ENCODE measurements at places on chromosomes 11 and 22.

- DNase-seq: no peak
Observed at GRCh38 chr11:934527-934926, 8.9 kb downstream of the AP2A2 start.

DNA sequence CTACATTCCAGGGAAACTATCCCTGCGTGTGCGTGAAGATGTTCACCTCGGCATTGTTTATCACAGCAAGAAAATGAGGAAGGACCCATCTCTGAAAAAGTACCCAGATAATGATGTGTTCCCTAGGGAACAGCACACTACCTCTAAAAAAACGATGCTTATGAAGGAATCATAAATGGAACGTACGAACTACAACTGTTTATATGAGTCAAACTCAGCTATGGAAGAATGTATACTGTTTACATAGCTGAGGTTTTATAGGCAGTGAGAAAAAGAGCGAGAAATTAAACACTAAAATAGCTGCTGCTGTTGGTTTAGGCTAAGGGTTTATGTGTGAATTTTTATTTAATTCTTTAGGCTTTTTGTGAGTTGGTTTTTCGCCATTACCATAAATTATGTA lies 48.9 kb downstream of the APOL1 start:
- DNase-seq: no peak

DNA sequence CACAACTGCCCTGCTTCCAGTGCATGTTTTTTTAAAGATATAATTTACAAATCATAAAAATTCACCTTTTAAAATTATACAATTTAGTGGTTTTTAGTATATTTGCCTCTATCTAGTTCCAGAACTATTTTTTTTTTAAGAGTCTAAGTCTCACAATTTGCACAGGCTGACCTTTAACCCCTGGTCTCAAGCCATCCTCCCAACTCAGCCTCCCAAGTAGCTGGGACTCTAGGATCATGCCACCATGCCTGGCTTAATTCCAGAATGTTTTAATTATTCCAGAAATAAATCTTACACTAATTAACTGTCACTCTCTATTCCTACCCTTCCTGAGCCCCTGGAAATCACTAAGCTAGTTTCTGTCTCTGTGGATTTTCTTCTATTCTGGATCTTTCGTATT lies 1.4 kb upstream of the ARCN1 start:
- no peak for DNase-seq

- DNase-seq: no peak
Observed at GRCh38 chr11:127461241-127462064, 460.9 kb upstream of the KIRREL3 start.

DNA sequence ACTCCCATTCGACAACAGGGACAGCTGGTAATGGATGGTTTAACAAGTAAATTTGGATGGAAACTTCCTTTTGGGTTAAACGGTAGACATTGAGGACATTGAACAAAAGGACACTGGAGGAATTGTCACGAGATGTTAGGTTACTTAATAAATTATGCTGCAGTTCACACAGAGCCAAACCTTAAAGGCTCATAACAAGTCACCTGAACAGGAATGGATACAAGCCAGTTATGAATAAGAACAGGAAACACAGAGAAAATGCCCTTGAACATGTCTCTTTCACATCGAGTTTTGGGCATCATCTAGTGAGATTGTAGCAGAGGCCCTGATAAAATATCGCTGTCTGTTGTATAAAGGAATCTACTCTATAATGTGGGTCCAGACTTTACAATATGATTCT lies 65.6 kb downstream of the CD44 start:
- no peak for DNase-seq

- peak; percentile 31 for DNase-seq
Observed at GRCh38 chr11:36122671-36123070, 166.6 kb downstream of the COMMD9 start.

DNA sequence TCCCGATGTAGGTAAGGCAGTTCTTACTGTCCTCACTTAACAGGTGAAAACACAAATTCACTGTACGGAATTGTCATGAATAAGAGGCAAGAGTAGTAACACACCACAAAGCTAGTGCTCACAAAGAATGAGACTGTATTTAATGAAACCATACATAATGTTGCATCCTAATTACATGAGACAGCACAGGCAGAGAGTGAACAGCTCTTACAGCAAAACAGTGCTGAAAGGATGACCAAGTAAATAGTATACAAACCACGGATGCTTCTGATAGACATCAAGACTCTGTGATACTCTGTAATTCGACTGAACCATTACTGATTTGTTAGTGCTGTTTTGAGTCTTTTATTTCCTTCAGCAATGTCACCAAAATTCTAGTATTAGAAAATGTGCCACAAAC lies 282.3 kb downstream of the TTC28 start:
- DNase-seq: no peak

- DNase-seq: no peak
Observed at GRCh38 chr11:123519797-123520193, 89.7 kb downstream of the GRAMD1B start.

DNA sequence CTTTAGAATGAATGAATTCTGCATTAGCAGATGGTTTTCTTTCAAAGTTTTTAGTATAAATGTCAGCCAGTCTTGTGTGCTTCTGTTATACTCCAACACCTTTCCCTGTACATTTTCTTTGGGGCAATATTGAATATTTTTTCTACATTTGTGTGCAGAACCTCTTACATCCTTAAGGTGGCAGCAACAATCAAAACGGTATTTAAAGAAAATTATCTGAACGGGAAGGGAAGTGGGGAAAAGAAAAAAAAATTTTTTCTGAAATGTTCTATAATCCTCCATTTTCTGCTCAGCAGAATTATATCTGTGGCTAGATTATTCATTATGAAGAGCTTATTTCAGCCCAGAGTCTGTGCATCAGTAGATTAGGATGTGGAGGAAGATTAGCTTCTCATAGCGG lies 347.3 kb upstream of the RAG2 start:
- DNase-seq: no peak

GRCh38 chr11:44451706-44452105 lies 113.8 kb upstream of the CD82 start:
- no peak for DNase-seq

DNA sequence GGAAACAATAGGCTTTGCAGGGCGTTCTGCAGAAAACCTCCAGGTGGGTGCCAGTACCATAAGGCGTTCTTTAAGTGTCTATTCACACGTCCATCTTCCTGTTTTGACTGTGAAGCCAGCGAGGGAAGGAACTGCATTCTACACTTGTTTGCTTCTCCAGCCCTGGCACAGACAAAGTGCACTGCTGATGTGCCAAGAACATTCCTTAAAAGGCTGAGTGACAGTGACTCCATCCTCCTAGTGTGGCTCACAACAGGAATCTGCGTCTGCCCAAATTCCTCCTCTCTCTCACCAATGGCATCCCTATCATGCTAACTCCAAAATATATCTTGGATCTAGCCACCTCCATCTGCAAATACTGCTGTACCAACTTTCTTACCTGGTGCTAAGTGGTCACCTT lies 407.4 kb upstream of the SYN3 start:
- no peak for DNase-seq

DNA sequence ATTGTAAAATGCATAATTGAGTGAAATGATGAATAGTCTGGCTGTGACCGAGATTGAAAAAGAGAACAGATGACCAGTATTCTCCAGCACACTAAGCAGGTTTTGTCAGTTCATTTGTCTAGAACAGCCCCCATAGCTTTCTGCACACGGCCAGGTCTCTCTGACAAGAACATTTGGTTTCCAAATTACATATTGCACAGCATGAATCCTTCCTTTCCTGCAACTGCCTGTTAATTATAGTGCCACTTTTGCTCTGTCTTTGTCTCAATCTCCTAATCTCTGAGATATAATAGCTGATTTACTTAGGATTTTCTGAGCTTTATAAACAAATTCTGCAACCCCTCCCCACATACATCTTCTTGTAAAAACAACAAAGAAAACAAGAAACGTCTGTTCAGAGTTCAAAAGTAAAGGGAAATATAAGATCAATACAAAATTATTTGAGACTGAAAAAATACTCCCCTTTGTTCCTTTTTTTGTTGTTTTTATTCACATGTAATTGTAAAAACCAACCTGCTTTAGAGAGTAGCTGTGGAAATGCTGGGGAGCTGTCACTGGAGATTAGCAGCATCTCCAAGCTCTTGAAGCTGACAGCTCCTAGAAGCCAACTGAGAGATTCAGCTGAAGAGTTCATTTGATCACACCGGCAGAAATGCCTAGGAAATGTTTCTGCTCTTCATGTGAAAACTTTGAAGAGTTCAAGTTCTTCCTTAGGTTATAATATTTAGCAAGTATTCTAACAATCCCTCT lies 998.1 kb downstream of the DLG2 start:
- no peak for DNase-seq

- no peak for DNase-seq
Observed at GRCh38 chr11:83105168-83105567, 33.5 kb upstream of the RAB30 start.
